Activated naive CD4-positive, alpha-beta T cell (primary cell): ENCODE measurements at places on chromosomes 7 and 10.

GRCh38 chr7:99127636-99128035 lies 16.3 kb downstream of the SMURF1 start:
- no peak for DNase-seq

DNA sequence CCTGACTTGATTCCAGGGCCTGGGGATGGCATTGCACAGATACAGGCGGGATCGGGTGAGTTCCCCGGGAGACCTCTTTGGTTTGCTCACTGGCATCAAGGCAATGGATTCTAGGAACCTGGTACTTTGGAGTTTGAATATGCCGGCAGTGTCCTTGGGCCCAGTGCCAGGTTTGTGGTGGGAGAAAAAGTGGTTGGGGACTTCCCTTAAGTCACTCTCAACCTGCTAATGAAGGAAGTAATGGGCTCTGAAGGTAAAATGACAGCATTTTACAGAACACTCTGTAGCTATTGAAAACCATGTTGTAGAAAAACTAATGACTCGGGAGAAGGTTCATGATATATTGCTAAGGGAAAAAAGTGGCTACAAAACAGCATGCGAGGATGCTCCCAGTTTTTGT lies 129.9 kb downstream of the CFAP58 start:
- DNase-seq: no peak

DNA sequence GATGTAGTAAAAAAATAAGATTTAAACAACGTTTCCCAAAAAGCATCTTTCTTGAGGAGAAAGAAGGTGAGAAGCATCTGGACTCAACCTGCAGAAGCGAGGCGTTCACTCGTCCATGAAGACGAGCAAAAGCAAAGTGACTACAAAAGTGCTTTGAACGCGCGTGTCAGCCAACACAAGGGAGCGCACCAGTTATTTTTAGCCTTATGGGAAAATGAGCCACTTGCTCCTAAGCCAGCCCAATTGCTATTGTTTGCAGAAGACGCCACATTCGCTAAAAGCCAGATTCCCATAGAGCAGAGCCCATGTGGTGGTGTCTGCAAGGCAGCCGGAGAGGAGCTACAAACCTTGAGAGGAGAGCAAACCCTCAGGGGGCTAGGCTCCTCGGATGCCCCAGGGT lies 122.5 kb downstream of the FAM53B start:
- DNase-seq: no peak

DNA sequence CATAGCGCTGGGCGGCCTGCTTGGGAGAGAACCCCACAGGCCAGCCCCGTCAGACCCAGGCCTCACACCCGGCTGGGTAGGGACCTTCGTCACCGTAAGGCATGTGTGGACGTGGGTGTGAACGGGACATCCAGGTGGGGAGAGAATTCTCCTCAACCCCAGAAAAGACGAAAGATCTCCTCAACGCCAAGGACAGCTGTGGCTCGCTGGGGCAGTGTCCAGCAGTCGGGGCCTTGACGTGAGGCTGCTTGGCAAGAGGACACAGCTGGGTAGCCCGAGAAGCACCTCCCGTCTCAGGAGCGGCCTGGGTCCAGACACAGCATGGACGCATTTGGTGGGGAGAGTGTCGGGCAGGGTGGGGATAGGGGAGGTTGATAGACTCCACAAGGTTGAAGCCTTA lies 1.2 kb upstream of the SLIT1 start:
- no peak for DNase-seq

GRCh38 chr10:52757773-52758172 lies 14.8 kb downstream of the MBL2 start:
- no peak for DNase-seq

- no peak for DNase-seq
Observed at GRCh38 chr7:65915921-65916657, 43.2 kb downstream of the VKORC1L1 start.

DNA sequence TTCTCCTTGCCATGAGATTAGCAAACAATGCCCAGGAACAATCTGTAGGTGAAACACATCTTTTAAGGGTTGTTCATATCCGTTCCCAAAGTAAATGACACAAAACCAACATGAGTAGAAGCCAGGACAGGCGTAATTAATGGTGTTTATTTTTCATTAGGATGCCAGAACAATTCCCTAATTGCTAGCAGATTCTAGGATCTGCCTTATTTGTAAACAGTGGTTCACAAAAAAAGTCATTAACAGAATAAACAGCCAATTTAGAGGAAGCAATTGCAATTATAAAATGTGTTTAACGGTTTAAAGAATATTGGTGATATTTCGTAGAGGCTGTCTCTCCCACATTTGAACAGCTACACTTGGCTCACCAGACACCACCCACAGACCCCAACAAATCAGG lies 250.6 kb upstream of the GPR26 start:
- no peak for DNase-seq

DNA sequence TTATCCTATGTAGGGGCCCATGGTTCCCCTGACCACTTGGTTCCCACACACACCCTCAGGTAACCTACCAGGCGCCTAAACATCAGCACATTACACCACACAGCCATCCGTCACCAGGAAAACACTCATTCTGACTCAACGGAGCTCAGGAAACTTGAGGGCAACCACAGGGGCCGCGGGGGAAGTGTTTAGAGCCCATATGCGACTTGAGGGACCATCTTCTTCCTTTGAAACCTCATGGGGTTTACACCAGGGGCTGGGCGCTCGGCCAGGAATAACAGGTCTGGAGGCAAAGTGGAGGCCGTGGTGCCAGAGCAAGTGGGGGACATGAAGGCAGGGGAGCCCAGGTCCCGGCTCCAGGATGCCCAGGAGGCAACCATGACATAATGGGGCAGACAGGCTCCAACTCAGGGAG lies 1.5 kb downstream of the STX1A start:
- peak; percentile 59 for DNase-seq

DNA sequence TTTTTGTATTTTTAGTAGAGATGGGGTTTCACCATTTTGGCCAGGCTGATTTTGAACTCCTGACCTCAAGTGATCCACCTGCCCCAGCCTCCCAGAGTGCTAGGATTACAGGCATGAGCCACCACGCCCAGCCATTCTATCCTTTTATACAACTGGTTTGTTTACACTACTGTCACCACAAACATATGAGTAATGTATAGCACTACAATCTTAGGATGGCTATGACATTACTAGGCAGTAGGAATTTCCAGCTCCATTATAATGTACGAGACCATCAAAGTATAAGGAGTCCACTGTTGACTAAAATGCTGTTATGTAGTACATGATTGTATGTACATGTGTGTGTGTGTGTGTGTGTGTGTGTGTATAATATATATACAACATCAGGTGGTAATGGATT lies 1126.1 kb upstream of the LRRN3 start:
- no peak for DNase-seq

DNA sequence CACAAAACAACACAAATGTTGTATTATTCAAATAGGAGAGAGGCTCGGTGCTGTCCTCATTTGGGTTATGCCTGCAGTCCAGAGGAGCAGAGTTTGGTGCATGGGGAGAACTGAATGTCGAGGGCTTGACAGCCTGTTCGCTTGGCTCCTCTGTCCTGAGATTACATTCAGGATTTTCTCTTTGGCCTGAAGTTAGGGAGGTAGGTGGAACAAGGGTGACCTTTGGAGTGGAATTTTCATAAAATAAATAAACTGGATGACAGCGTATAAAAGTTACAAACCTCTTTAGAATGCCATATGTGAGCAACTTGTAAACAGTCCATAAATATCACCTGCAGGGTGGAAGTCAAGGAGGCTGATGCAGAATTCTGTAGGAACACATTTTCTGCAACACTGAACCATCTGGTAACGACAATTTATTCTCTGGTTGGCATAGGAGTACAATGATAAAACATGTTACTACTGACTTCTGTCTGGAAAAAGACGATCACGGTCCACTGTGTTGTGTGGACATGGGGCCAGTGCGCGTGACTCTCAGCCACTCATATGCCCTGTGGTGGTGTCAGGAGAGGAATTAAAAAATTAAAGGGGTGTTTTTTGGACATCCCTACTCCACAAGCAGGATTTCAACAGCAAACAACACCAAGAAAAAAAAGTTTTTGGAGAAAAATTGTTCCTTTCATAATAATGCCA lies 33.2 kb downstream of the NRP1 start:
- no peak for DNase-seq

- DNase-seq: no peak
Observed at GRCh38 chr10:50988792-50989191, 85.5 kb upstream of the PRKG1 start.

DNA sequence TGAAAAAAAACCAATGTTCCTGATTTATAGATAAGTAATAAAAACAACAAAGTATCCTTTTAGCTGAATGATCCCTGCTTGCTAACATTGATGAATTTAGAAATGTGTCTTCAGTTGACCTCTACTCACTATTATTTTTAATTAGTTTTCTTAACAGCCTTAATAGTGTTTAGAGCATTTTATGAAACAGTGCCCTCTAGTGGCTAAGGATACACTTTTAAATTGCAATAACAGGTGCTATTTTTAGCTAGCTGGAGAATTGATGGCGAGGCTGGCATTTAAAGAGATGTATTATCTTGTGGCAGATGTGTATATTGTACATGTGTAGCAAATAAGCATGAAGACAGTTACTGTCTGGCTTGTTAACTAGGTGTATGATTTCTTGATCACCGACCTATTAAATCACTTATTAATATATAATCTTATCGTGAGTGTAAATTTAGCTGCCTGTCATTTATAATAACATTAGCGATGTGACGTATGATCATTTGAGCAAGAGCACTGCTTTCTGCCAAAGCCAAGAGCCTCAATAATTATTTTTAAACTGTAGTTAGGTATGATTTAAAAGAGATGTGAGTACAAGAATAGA lies 451.9 kb downstream of the DPP6 start:
- no peak for DNase-seq

- DNase-seq: no peak
Observed at GRCh38 chr10:48526011-48526821, 78.7 kb downstream of the ARHGAP22 start.

DNA sequence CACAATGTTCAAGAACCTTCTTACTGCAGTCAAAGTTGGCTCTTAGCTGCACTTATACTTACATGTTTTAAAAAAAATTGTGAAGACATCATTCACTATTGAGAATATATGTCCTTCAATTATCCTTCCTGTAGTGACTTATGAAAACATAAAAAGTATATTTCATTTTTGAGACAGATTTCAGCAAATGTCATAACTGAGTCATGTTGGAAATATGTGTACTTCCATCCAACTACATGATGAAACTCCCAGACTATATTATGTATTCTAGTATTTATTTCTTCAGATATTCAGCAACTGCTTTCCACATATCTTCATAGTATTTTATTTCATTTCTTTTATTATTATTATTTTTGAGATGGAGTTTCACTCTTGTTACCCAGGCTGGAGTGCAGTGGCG lies 160.2 kb downstream of the ARHGAP12 start:
- DNase-seq: no peak

DNA sequence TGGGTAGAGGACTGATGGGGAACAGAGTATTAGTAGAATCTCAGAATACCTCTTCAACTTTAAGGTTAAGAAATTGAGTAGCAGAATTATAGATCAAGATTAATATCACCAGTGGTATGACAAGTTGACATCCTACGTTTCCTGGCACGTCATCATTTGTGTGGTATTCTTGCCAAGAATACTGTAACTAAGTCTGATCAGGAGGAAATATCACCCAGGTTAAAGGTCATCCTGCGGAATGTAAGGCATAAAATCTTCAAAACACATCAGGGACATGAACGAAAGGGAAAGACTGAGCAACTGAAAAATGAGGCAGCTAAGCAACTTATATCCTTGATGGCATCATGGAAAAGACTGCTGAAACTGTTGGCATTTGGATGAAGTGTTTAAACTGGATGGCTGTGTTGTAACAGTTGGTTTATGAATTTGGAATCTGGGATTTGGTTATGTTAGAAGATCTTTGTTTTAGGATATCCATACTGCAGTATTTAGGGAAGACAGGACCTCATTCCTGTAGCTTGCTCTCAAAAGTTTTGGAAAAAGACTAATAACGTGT lies 86.1 kb downstream of the TRIM24 start:
- no peak for DNase-seq

DNA sequence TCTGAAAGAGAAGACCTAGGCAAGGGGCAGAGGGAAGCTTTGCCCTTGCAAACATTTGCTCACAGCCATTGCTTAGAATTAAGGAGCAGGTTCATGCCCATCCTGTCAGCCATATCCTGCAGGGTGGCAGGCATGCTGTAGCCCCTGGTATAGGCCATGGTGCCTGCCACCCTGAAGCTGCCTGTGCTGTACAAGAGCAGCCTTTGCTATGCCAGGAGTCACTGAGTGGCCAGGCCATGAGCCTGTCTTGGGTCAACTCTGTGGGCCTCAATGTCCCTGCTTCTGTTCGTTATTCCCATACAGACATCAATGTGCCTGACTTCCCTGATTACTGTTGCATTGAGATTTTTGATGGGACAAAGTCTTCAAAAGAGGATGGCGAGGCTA lies 368 bp upstream of the SVOPL start:
- DNase-seq: no peak

DNA sequence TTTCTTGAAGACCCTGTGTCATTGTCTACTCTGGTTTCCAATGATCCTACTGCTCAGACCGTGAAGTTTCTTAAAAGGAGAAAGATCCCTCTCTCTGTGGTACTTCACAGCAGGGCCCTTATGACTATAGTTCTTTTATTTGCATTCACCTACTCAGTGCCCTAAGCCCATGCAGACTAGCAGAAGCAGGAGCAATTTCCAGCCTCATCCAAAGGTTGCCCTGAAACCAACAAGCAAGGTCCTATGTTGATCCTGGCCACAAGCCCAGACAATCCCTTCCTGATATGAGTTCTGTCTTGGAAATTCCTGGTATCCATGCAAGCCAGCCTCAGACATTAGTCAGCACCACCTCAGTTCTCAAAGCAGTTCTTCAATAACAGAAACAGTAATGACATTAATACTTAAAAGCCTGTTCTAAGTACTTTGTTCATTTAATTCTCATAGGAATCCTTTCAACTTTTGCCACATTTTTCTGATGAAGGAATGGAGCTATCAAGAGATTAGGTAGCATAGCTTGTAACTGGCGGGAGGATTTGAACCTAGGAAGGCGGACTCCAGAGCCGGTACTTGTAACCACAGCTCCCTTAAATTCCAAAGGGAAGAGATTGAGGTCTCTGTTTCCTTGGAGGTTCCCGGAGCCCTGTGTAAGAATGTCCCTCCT lies 58.1 kb upstream of the ST8SIA6 start:
- no peak for DNase-seq

DNA sequence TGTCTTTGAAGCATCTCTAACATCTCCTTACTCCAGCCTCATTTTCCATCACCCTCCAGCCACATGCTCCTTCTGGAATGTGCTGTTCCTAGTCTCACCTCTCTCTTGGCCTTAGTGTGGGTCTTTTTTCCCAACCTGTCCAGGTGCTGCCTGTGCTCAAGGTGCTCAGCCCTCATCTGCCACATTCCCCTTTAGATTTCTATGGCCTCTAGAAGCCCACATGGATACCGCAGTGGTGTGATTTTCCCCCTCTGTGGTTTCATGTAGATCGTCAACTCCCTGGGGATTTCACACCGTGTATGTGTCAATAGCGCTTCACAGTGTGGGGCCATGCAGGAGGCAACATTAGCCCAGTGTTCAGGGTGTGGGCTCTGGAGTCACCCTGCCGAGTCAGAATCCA lies 32.5 kb downstream of the BMPER start:
- DNase-seq: no peak

- DNase-seq: no peak
Observed at GRCh38 chr10:47282005-47282656, 17.9 kb upstream of the GDF10 start.
